ENCODE measurements at places on chromosomes 16 and 17. TPM values are rescaled to one million over a fixed set of nuclear protein-coding genes. Genes with fewer than 3 reads are reported as not detected.
A peak's percentile ranks its signal among the peaks of the same experiment; 100 is the strongest.

CLDN9 gene
- 0.15 TPM for total RNA-seq

- H3K27ac ChIP-seq, result no peak overlapping the region
- H3K4me1 ChIP-seq, result peaks cover 7% of the 10 kb centered on the region
- H3K36me3 ChIP-seq, result no peaks in the 10 kb centered on the region
- H3K27me3 ChIP-seq, result peaks cover 55% of the 10 kb centered on the region
- H3K4me3 ChIP-seq, result no peak overlapping the region
- DNase-seq, result peak; percentile 33
Observed at GRCh38 chr17:31390748-31391495, 553 bp upstream of the RAB11FIP4 start.

DNA sequence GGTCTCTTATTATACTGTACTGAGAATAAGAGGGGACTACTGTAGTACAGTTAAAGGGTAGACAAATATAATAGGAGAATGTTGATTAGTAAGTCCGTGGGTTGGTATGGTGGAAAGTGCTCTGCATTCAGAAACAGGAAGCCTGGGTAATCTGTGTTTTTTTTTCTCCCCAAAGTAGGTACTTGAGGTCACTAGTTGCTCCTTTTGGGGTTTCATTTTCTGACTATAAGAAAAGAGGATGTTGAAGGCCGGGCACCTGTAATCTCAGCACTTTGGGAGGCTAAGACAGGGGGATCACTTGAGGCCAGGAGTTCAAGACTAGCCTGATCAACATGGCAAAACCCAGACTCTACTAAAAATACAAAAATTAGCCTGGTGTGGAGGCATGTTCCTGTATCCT is 42.0 kb upstream of the MMD start:
- H3K4me1 ChIP-seq, result peaks cover 12% of the 10 kb centered on the region
- no peak overlapping the region for H3K4me3 ChIP-seq
- H3K27me3 ChIP-seq, result peaks cover 2% of the 10 kb centered on the region
- H3K27ac ChIP-seq, result no peak overlapping the region
- DNase-seq, result no peak

NPIPA3 gene
- 0.50 TPM for total RNA-seq

- H3K27ac ChIP-seq, result no peak overlapping the region
- no peaks in the 10 kb centered on the region for H3K27me3 ChIP-seq
- DNase-seq, result no peak
- H3K4me1 ChIP-seq, result peaks cover 28% of the 10 kb centered on the region
Observed at GRCh38 chr17:61755078-61755477, 108.2 kb downstream of the BRIP1 start.

PRSS33 gene
- total RNA-seq, result not detected

NDE1 gene
- total RNA-seq, result 127 TPM
